HCT116 (cell line): ENCODE measurements at places on chromosomes 6 and 20.

DNA sequence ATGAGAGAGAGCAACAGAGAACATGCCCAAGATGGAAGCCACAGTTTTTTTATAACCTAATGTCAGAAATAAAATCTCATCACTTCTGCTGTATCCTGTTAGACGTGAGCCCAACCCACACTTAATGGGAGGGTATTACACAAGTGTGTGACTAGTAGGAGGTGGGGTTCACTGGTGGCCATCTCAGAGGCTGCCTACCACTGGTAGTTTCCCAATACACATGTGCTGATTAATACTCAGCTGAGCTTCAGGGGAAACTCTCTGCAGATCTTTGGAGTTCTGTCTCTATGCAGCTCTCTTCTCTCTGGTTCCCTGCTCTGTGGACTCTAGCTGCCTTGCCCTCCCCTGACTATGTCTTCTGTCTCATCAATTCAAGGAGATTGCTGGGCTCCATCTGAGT, 35.7 kb downstream of the CNBD2 start:
- no peak for DNase-seq

DNA sequence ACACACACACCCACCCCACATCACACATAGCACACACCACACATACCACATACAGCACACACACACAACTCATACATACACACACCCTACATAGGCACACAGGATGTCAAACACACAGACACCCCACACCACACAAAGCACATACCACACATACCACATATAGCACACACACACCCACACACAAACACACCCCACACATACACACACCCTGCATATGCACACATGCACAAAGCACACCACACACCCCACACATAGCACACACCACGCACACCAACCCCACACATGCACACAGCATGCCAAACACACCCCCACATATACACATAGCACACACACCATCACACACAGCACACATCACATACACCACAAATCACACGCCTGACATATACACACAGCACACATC, 79.1 kb downstream of the RAMACL start:
- DNase-seq, result no peak

- DNase-seq, result no peak
These were observed 1618.1 kb downstream of the GRIK2 start for GRCh38 chr6:103011605-103012004.

DNA sequence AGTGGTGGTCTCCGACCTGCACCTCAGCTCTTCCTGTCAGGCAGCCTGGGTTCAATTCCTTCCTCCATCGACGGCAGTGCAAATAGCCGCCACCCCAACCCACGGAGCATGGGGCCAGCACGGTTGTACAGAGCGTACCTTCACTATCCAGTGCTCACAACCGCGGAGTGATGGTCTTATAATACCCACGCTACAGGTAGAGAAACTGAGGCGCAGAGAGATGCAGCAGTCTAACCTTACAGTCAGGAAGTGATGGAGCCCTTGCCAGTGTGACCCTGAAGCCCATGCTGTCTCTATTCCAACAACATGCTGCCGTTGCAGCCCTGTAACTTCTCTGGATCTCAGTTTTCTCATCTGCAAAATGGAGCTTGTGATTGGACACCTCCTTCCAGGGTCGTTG, 11.0 kb downstream of the SCRT2 start:
- DNase-seq, result no peak

GRCh38 chr6:75211920-75212590, 6.2 kb upstream of the COL12A1 start:
- DNase-seq, result no peak

- no peak for DNase-seq
These were observed 59.1 kb upstream of the PRDM1 start for GRCh38 chr6:106026748-106027715.

DNA sequence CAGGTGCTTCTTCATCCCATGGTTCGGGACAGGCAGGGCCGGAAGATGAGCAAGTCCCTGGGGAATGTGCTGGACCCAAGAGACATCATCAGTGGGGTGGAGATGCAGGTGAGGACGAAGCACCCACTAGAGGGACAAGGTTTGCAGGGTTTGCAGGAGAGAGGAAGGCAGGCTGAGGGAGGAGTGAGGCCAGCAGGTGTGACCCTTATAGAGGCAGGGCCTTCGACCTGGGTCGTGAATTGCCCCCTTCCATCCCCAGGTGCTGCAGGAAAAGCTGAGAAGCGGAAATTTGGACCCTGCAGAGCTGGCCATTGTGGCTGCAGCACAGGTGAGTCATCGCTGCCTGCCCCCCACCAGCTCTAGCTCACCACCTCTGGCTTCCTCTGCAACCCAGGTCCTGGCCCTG, 8.4 kb downstream of the VARS2 start:
- no peak for DNase-seq

- DNase-seq, result no peak
These were observed 16.5 kb upstream of the CNKSR3 start for GRCh38 chr6:154526996-154527395.

- peak; percentile 36 for DNase-seq
These were observed 20.6 kb upstream of the HLA-F start for GRCh38 chr6:29702519-29703103.

DNA sequence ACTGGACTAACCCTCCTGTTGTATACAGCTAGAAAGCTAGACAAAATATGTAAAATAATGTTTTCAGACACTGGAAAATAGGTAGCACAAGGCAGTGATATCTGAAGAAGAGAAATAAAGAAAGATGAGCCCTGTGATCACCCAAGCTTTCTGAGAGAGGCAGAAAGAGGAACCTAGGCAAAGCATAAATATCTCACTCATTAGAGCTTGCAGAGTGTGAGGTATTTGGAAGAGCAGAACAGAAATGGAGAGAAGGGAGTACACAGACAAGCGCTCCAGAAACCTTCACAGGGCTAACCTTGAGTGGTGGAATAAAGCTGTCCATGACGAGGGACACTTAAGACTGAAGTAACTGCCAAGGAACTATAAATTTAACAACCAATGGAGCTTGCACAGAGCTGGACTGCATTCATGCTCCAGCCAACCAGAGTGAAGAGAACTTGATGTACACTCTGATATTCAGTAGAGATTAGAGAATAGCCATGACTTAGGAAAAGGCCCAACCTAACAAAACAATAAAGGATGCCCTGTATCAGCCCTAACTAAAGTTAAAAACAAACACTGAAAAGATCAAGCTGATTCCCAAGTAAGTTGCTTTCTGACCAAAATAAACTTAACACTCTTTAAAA, 280.9 kb upstream of the STXBP5 start:
- no peak for DNase-seq

- DNase-seq, result no peak
These were observed 181.1 kb upstream of the STXBP5 start for GRCh38 chr6:147023148-147023547.

DNA sequence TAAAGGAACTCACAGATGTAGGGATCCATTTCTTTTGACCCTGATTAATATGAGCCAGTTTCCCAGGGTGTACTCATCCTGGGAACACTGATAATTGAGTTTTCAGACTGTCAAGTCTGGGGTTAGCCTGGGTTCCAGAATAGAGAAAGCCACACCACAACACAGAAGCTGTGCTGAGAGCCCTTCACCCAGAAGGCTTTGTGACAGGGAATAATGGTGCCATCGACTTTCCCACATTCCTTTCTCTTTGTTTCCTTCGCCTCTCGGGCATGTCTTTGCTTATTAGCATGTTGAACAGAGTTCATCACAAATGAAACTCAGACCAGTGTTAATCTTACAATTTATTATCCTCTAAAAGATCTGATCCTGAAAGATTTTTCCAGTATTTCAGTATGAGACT, 95.0 kb downstream of the TCP11 start:
- no peak for DNase-seq

- peak; percentile 48 for DNase-seq
These were observed 17.5 kb downstream of the KIAA1755 start for GRCh38 chr20:38242848-38243708.

DNA sequence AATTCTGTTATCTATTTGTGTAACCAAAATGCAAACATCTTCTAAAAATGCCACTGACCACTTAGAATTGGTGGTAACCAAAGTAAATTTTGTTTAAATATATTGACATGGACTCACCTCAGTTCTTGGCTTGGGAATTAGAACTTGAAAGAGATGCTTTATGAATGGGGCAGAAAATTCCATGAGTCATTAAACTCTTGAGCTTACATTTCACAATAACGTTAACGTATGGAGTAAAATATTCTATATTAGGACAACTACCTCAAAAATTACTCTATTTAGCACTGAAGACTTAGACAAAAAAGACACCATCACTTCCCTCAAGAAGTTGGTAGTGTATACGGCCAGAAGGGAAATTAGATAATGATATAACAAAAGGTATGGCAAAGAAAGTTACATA, 752.2 kb upstream of the MARCKS start:
- no peak for DNase-seq

DNA sequence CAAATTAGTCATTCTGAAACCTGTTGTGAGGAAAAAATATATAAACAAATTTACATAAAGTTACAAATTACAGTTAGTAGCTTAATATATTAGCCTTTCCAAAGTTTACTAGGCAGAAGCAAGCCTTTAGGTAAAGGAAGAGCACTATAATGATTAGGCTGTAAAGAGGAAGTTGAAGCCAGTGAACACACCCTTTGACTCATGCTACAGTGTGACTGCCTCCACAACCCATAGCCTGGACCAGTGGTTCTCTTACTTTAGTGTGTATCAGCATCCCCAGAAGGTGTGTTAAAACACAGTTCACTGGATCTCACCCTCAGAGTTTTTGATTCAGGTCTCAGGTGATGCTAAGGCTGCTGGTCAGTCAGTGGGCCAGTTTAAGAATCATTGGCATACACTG, 91.4 kb upstream of the DEFB112 start:
- DNase-seq, result no peak

DNA sequence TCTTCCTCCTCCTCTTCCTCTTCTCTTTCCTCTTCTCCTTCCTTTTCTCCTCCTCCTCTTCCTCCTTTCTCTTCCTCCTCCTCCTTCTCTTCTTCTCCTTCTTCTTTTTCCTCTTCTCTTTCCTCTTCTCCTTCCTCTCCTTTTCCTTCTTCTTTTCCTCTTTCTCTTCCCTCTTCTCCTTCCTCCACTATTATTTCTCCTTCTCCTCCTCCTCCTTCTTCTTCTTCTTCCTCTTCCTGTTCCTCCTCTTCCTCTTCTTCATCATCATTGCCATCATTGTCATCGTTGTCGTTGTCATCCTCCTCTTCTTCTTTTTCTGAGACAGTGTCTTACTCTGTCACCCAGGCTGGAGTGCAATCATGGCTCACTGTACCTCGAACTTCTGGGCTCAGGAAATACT, 256.3 kb upstream of the SOX4 start:
- no peak for DNase-seq

GRCh38 chr6:84455511-84456029, 228.1 kb upstream of the CEP162 start:
- DNase-seq, result no peak

GRCh38 chr6:100426241-100426640, 38.5 kb downstream of the SIM1 start:
- DNase-seq, result no peak

DNA sequence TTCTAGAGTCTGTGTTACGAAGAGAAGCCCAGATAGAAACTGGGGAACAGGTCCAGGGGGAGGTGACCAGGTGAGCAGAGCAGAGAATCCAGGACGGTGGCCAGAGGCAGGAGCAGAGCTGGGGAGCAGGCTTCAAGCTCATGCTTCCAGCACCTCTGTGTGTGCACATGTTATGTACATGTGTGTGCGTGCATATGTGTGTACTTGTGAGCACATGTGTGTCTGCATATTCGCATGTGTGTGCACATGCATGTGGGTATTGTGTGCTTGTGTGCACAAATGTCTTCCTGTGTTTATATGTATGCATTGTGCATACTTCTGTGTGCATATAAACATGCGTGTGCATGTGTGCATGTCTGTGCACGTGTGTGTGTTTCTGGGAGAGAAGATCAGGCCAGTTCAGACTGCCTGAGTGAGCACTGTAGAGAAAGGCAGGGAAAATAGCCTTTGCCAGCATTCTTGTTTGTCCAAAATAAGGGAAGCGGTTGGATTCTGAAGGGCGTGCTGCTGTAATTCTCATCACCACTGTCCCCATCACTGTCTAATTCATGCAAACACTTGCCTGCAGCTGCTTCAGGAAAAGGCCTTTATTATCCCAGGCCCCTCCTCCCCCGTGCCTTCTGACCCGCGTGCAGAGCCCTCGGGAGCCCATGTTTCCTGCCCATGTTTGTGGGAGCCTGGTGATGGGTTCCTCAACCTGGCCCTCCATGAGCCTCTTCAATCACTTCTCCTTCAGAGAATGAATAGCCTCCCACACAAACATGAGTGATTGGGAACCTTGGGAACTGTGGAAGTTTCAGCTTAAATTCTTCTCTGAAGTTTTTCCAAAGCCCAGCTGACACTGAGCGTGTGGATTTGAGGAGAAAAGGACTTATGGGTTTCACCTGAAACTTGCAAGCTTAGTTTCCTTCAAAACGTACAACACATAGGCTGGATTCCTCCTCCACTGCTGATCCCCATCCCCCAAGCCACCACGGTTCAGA, 161.7 kb upstream of the AFDN start:
- DNase-seq, result no peak

- no peak for DNase-seq
These were observed 93.2 kb downstream of the PSMG4 start for GRCh38 chr6:3351829-3352524.

DNA sequence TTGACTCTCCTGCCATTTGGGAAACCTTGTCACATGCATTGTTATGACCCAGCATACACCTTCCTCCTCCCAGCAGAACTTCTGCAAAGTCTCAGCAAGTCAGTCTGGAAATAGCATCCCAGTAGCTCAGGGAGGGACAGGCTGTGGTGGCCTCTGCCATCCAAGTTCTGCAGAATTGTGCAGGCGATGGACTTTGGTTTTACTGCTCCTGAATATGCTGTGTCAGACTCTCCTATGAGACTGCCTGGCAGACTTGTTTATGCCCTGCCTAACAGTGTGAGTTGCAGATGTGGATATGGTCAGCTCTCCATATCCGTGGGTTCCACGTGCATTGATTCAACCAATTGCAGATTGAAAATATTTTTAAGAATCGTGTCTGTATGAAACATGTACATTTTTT, 52.8 kb downstream of the SNRNP48 start:
- DNase-seq, result no peak

GRCh38 chr6:7201732-7202541, 94.2 kb downstream of the RREB1 start:
- DNase-seq, result no peak

- no peak for DNase-seq
These were observed 37.6 kb upstream of the ZBP1 start for GRCh38 chr20:57657535-57658446.

DNA sequence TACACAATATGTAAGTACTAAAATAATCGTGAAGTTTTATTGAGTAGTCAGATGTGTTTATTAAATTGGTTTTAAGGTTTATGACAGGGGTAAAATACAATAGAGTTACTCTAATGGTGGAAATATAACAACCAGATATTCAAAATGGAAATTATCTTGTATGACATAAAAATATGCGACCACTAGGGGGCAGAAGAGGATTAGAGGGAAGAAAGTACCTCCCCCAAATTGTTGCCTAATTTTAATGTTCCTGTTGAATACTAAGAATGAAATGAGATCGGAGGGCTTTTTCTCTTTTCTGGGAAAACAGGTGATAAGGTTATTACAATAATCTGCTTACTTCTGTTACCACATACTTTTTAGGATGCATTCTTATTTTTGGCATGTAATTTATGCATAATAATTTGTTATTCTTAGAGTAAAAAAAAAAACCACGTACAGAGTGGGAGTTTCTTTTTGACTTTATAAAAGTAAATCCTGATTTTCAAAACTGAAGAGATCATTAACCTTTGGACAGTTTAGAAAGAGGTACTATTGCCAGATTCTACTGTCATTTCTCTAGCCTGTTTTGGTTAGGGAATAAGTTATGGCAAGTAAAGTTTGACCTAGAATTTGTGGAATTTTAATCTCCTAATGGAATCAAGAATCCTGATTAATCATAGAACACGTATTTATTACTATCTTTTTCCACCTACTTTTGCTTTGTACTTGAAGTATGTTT, 159.2 kb downstream of the CD109 start:
- DNase-seq, result peak; percentile 41

GRCh38 chr6:100237821-100238220, 226.9 kb downstream of the SIM1 start:
- DNase-seq, result no peak
